ENCODE measurements at places on chromosomes 16 and 17.

GRCh38 chr16:12344577-12345343, 368.2 kb downstream of the SNX29 start:
- DNase-seq = no peak

GRCh38 chr17:13418891-13419290, 182.8 kb downstream of the HS3ST3A1 start:
- DNase-seq = no peak

- no peak for DNase-seq
These were observed 60.0 kb upstream of the CDC42EP4 start for GRCh38 chr17:73371836-73372235.

DNA sequence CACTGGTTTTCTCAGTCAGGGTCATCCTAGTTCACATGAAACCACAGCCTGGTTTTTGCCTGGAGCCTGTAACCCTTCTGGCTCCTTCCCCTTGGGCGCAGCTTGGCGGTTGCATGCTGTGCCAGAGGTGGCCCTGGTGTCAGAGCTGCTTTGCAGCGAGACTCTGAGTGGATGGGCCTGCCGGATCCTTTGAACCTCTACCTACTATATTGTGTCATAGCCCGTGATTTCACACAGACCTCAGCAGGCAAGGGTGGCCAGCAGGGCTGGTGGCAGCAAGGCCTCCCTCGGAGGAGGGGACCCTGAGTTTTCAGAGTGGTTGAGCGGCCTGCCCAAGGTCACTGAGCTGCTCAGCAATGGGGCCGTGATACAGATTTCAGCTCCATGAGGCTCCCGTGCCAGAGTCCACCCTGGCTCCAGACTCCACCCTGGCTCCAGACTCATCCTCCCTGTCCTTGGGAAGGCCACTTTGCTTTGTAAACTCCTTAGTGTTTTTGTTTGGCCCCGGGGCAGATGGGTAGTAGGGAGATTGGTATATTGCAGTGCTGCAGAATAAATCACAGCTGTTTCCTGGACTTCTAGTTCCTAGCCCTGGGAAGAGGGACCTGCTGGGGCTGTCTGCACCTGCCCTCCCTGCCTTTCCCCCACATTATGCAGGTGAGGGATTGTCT, 9.7 kb downstream of the MPRIP start:
- no peak for DNase-seq

DNA sequence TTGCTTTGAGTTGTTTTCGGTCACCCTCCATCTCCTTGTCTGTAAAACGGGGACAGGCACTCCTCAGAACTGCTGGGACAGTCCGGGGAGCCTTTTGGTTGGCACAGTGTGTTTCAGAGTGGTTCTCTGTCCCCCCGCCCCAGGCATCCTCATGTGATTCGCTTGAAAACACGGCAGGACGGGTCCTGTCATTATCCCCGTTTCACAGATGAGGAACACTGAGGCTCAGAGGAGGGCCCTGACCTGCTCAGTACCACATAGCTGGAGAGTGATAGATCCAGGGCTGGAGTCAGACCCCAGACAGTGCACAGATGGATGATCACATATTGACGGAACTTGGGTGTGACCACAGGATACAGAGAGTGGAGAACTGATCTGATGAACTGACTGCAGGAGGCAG, 13.5 kb upstream of the ADGRG1 start:
- no peak for DNase-seq

DNA sequence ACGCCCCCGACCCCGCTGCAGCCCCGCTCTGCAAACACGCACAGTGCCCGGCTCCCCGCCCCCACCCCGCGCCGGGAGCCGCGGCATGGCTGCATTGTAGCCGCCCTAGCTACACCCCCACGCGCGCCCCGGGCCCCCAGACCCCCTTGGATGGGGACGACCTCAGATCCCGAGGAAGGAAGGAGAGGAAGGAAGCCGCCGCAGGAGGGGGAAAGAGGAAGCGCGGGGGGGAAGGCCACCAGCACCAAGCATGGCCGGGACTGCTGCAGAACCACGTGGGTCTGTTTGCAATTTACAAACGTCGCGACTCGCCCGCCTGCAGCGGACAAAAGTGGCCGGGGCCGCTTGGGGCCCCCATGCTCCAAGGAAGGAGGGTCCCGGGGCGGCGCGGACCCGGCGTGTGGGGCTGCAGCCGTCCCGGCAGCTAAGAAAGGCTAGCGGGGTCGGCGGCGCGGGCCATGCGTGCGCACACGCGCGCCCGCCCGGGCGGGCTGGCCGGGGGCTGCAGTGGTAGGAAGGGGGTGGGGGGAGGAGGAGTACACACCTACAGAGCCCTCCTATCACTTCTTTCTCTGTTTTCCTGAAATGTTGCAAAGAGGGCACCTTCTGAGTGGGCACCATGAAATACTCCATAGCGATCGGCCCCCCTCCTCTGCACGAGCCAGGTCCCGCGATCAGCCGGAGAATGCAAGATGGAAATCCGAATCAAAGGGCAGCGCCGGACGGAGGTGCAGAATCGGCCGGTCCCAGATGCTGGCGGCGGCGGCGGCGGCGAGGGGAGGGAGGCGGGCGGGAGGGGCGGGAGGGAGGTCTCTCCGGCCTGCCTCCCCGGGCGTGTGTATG, 488 bp downstream of the TFAP4 start:
- DNase-seq = peak; percentile 38

DNA sequence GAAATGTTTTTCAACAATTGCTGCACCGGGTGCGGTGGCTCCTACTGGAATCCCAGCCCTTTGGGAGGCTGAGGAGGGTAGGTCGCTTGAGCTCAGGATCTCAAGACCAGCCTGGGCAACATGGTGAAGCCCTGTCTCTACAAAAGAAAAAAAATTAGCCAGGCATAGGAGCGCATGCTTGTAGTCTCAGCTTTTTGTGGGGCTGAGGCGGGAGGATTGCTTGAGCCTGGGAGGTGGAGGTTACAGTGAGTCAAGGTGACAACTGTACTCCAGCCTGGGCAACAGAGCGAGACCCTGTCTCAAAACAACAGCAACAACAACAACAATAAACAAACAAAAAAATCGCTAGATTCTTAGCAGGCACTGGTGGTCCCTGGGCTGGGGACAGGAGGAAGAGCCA, 28.5 kb downstream of the IL21R start:
- DNase-seq = no peak

DNA sequence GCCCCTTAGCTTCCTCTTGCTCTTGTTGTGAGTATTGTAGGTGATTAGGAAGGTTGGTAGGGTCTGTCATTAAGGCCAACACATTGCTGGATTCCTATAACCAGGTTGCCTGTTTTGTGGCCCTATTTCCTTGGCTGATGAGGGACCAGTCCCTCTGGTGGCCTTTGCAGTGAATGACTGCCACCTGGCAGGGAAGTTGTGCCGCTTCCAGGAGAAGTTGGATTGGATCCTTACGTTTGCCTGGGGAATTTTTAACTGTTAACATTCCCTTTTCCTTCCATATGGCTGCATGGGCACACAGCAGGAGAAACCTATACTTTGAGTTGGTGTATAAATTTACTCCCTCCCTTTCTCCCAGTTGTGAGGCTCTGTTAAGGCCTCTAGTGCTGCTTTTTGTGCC, 32.4 kb downstream of the LCMT1 start:
- no peak for DNase-seq

DNA sequence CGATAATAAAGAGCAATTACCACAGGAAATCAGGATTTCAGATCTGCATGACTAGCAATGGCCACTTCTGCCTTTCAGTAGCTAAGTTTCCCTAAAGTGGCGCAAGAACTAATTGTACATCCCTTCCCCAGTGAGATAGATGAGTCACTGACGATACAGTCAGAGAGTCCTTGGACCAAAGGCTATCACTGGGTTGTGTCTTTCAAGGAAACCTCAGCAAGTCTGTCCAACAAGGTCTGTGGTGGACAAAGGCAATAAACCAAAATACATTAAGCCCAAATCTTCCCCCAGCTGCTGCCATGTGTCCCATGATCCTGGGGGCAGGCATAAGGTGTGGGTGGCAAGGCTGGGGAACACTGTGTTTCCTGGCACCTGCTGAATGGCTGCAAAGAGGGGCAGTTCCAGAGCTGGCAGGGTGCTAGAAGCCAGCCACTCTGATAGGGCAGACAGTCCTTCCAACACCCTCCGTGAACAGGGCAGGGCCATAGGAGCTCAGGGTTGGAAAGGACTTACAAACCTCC, 20.5 kb upstream of the MTMR4 start:
- no peak for DNase-seq

DNA sequence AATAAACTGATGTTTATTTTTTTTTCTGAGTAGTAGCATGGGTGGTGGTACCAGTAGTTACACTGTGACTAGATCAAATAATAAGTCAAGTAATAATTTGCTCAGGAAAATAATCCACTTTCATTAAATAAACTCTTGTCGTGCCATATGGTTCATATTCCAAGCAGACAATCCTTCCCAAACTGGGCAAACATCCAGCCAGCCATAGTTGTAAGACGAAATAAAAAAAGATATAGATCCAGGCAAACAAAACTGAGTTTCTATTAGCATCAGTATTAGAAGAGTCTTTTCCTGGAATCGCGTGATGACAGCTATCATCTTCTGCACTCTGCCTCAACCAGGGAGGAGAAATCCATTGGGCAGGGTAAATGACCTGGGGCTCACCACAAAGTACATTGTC, 508.4 kb upstream of the GOT2 start:
- no peak for DNase-seq

GRCh38 chr17:38900978-38901656, 24.3 kb upstream of the LASP1NB start:
- no peak for DNase-seq

All from stimulated activated CD8-positive, alpha-beta memory T cell treated with anti-CD3 and anti-CD28 coated beads, Interleukin-12 subunit alpha, Interleukin-12 subunit beta, amount 100 ng/mL, for 4 hours (primary cell).